Activated CD8-positive, alpha-beta T cell treated with anti-CD3 and anti-CD28 coated beads, Interleukin-2, amount 10 ng/mL, durations not matched to agents 7 days and 5 days (primary cell): ENCODE measurements at places on chromosomes 7 and 10.
A peak's percentile ranks its signal among the peaks of the same experiment; 100 is the strongest.

GRCh38 chr10:104144931-104145330 lies 23.0 kb downstream of the SFR1 start:
- peaks cover 30% of the 10 kb centered on the region for H3K27me3 ChIP-seq
- no peaks in the 10 kb centered on the region for H3K36me3 ChIP-seq

GRCh38 chr10:7297094-7297493 lies 113.7 kb downstream of the SFMBT2 start:
- peaks cover 49% of the 10 kb centered on the region for H3K36me3 ChIP-seq
- H3K27me3 ChIP-seq, result no peaks in the 10 kb centered on the region
- H3K27ac ChIP-seq, result no peak overlapping the region
- peaks cover 40% of the 10 kb centered on the region for H3K4me1 ChIP-seq
- no peak overlapping the region for H3K4me3 ChIP-seq

DNA sequence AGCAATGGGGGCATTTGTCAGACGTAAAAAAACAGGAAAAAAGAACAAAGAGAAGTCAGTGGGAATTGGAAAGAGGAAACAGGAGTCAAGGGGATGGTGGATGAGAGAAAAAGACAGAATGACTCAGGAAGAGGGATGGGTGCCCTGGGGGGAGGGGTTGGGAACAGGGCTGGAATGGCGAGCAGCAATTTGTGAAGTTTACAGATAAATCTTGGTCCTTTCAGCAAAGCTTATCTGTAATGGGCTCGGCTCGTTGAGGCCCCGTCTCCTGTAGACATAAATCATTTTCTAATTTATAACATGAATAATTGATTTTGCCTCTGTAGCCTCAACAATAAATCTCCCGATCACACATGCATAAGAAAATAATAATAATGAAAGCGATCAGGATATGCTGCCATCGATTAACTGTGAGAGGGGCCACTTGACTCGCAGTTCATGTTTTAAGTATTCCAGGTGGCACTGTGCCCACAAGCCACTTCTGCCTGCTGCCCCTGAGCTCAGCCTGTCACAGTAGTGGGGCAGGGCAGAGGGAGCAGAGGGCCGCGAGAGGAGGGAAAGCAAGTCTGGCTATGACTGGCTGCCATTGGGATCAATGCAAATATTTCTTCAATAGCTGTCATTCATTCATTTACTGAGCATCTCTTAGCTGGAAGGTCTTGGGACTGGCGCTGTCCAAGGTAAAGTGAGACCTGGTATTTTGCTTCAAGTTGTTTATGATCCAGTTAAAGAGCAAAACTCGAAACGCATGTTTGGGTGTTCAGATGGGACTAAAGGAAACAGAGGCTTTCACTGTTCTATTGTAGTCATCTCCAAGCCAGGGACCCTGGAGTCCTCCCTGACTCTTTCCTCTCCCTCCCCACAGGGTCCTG lies 47.4 kb upstream of the R3HCC1L start:
- no peak overlapping the region for H3K27ac ChIP-seq
- no peaks in the 10 kb centered on the region for H3K4me1 ChIP-seq
- peaks cover 9% of the 10 kb centered on the region for H3K27me3 ChIP-seq
- DNase-seq, result no peak
- H3K4me3 ChIP-seq, result no peak overlapping the region
- no peaks in the 10 kb centered on the region for H3K36me3 ChIP-seq

- no peaks in the 10 kb centered on the region for H3K4me1 ChIP-seq
- H3K36me3 ChIP-seq, result no peaks in the 10 kb centered on the region
- no peak overlapping the region for H3K27ac ChIP-seq
- H3K27me3 ChIP-seq, result no peaks in the 10 kb centered on the region
- no peak for DNase-seq
These were observed 818.5 kb downstream of the XPNPEP1 start for GRCh38 chr10:109104806-109105205.

DNA sequence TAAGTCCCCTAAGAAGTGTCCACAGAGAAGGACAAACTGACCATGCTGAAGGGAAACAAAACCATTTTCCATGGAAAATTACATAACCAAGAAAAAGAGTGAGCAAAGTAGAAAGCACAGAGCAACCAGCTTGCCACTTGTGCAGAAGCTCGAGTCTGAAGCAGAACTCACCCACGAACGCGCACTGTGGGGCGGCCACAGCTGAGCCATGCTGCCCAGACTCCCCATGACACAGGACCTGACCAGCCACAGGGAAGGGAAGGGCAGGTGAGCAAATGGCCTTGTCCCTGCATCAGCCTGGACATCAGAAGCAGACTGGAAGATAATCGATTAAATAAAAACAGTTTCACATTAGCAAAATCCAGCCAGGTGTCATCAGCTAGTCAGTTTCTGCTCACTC lies 95.7 kb downstream of the TCERG1L start:
- H3K36me3 ChIP-seq, result no peaks in the 10 kb centered on the region
- H3K27me3 ChIP-seq, result no peaks in the 10 kb centered on the region
- DNase-seq, result no peak
- H3K4me1 ChIP-seq, result no peaks in the 10 kb centered on the region
- no peak overlapping the region for H3K27ac ChIP-seq

DNA sequence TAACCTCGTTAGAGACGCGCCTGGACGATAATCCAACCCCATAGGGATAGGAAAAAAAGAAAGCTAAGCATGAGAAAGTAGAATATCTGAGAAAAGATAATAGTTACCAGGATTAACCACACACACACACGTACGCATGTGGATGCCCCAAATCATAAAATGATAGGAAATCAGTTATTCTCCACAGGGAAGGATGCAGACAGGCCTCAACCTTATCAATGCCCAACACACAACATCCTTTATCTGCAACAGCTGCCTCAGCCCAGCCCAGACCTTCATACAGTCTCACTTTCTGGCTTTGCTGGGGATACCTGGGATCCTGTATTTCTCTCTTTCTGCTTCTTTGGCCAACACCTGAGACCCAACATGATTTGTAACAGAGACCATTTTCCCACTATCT lies 123.0 kb downstream of the NOC3L start:
- H3K4me1 ChIP-seq, result no peaks in the 10 kb centered on the region
- no peak overlapping the region for H3K4me3 ChIP-seq
- DNase-seq, result no peak
- H3K27ac ChIP-seq, result no peak overlapping the region
- peaks cover 18% of the 10 kb centered on the region for H3K27me3 ChIP-seq
- no peaks in the 10 kb centered on the region for H3K36me3 ChIP-seq

DNA sequence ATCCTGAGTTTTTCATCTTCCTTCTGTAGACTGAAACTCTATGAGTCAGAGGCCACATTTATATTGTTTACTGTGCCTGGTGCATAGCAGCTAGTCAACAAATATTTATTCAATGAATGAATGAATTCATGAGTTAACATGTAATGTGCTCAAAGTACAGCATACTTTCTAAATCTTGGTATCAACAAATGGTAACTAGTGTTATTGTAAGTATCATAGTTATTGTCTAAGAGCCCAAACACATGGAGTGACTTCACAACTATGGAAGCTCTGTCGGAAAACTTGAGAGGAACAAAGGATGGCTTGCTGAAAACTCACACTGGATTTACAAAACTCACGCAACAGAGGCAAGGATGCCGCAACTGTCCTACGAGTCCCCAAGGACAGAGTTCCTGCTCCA lies 35.9 kb downstream of the DENND2A start:
- no peaks in the 10 kb centered on the region for H3K4me1 ChIP-seq
- H3K27ac ChIP-seq, result no peak overlapping the region
- peaks cover 10% of the 10 kb centered on the region for H3K27me3 ChIP-seq
- no peaks in the 10 kb centered on the region for H3K36me3 ChIP-seq
- H3K4me3 ChIP-seq, result no peak overlapping the region

GRCh38 chr10:53957401-53957800 lies 843.6 kb downstream of the PCDH15 start:
- H3K4me3 ChIP-seq, result no peak overlapping the region
- H3K4me1 ChIP-seq, result no peaks in the 10 kb centered on the region
- H3K36me3 ChIP-seq, result no peaks in the 10 kb centered on the region
- DNase-seq, result no peak
- H3K27me3 ChIP-seq, result no peaks in the 10 kb centered on the region

GRCh38 chr7:151375530-151376217 lies 34.1 kb downstream of the NUB1 start:
- H3K27ac ChIP-seq, result peak overlapping the region; percentile 48
- DNase-seq, result no peak
- H3K36me3 ChIP-seq, result peaks cover 34% of the 10 kb centered on the region
- peaks cover 2% of the 10 kb centered on the region for H3K4me1 ChIP-seq
- no peaks in the 10 kb centered on the region for H3K27me3 ChIP-seq

GRCh38 chr10:114767101-114767985 lies 54.2 kb upstream of the FHIP2A start:
- peak overlapping the region; percentile 65 for H3K4me3 ChIP-seq
- H3K27ac ChIP-seq, result no peak overlapping the region
- peaks cover 45% of the 10 kb centered on the region for H3K27me3 ChIP-seq
- peaks cover 6% of the 10 kb centered on the region for H3K4me1 ChIP-seq
- DNase-seq, result no peak
- H3K36me3 ChIP-seq, result no peaks in the 10 kb centered on the region

- peaks cover 31% of the 10 kb centered on the region for H3K4me1 ChIP-seq
- peak overlapping the region; percentile 5 for H3K4me3 ChIP-seq
- DNase-seq, result peak; percentile 85
These were observed 97.2 kb upstream of the INSYN2A start for GRCh38 chr10:127293640-127294039.

- peaks cover 19% of the 10 kb centered on the region for H3K4me1 ChIP-seq
- DNase-seq, result peak; percentile 86
- peaks cover 8% of the 10 kb centered on the region for H3K36me3 ChIP-seq
- H3K27ac ChIP-seq, result peak within 1 kb of the TSS; percentile 92
- peak within 1 kb of the TSS; percentile 92 for H3K4me3 ChIP-seq
These were observed at the start of gene PUS7 for GRCh38 chr7:105521717-105522463. Gene PUS7, minus strand, starts transcription at chr7:105522271. Its CDS starts 13,759 bp downstream, at chr7:105508512.

GRCh38 chr10:133442967-133443924 lies 10.5 kb upstream of the SCART1 start:
- H3K4me3 ChIP-seq, result peak overlapping the region; percentile 27
- H3K27ac ChIP-seq, result peak overlapping the region; percentile 77
- H3K4me1 ChIP-seq, result peaks cover 25% of the 10 kb centered on the region
- no peak for DNase-seq

GRCh38 chr7:128738570-128739047 lies 550 bp upstream of the CALU start:
- H3K27ac ChIP-seq, result peak overlapping the region; percentile 95
- H3K27me3 ChIP-seq, result peaks cover 3% of the 10 kb centered on the region
- DNase-seq, result peak; percentile 43
- H3K36me3 ChIP-seq, result peaks cover 16% of the 10 kb centered on the region

DNA sequence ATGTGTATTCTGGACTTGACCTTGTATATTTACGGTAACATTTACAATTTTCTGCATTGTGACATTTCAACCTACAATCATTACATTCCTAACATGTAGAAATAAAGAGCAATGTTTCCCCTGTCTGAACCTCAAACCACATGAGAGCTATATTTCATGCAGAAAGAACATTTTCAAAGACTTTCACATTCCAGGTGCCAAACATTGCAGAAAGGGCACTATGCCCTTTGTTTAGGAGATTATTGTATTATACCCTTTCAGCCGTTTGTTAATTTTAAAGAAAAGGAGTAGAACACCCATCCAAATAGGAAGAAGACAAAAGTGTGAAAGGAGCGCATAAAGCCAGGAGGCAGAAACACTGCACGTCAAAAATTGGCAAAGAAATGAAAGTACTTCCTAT lies 260.4 kb downstream of the RELN start:
- H3K27me3 ChIP-seq, result no peaks in the 10 kb centered on the region
- no peak for DNase-seq
- H3K27ac ChIP-seq, result no peak overlapping the region
- no peaks in the 10 kb centered on the region for H3K36me3 ChIP-seq

DNA sequence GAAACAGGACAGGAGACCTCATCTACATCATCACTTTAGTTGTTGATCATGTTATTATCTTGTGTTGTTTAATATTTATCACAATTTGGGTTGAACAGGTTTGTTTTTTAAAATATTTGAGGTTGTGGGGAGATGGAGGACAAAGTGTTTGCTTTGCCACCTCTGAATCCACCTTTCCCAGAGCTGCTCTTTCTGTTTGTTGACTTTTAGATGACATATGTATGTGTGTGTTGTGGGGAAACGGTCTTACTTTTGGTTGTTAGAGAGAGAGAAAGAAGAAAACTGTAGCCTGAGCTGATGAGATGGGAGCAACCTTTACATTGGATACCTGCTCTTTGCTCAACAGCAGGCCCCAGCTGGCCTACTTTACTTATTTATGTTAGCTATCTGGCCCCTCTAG lies 19.0 kb upstream of the SLC16A12 start:
- H3K4me1 ChIP-seq, result no peaks in the 10 kb centered on the region
- no peak for DNase-seq
- no peak overlapping the region for H3K4me3 ChIP-seq
- no peaks in the 10 kb centered on the region for H3K36me3 ChIP-seq

GRCh38 chr10:51422311-51423120 lies 276.9 kb downstream of the CSTF2T start:
- no peaks in the 10 kb centered on the region for H3K36me3 ChIP-seq
- H3K4me3 ChIP-seq, result no peak overlapping the region
- H3K27ac ChIP-seq, result no peak overlapping the region
- DNase-seq, result peak; percentile 44
- no peaks in the 10 kb centered on the region for H3K27me3 ChIP-seq
- H3K4me1 ChIP-seq, result no peaks in the 10 kb centered on the region

GRCh38 chr10:121497513-121498470 lies 100.5 kb downstream of the FGFR2 start:
- H3K36me3 ChIP-seq, result no peaks in the 10 kb centered on the region
- H3K4me3 ChIP-seq, result no peak overlapping the region
- no peak for DNase-seq
- no peaks in the 10 kb centered on the region for H3K4me1 ChIP-seq

GRCh38 chr7:41391818-41392217 lies 311.1 kb downstream of the INHBA start:
- H3K27me3 ChIP-seq, result no peaks in the 10 kb centered on the region
- no peak overlapping the region for H3K4me3 ChIP-seq
- no peaks in the 10 kb centered on the region for H3K4me1 ChIP-seq
- H3K36me3 ChIP-seq, result no peaks in the 10 kb centered on the region
- DNase-seq, result no peak

DNA sequence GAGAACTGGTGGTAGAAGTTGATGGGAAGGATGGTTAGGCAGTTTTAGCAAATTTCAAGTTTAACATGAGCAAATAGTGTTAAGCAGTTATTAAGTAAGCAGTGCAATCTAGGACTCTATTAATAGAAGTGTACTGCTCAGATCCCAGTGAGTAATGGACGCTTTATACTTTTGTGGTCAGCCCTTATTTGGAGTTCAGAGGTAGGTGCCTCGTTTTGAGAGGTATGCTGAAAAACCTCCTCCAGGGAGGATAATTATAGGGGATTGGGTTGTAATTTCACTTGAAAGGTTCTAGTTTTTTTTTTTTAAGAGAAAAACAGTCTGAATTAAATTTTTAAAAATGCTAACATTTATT lies 33.5 kb upstream of the CCDC7 start:
- no peaks in the 10 kb centered on the region for H3K36me3 ChIP-seq
- DNase-seq, result no peak
- H3K4me1 ChIP-seq, result peaks cover 4% of the 10 kb centered on the region
- no peak overlapping the region for H3K4me3 ChIP-seq
- H3K27ac ChIP-seq, result no peak overlapping the region
